NCI-H1105 (cell line): ENCODE measurements at places on chromosomes 3 and 15.

DNA sequence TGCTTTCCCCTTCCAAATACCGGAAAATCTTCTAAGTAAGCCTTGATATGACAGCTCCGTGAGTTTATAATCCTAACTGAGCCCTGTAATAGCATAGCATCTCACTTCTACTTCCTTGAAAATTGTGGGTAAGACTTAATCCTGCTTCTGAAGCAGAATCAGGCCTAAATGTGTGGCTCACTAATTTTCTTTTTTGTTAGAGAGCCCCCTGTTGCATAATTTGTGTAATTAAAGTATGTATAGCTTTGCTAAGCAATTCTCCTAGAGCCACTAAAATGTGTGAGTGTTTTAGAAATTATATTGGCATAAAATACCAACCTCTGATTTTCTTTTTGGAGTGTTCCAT lies 304.4 kb downstream of the FGF12 start:
- peak; percentile 27 for DNase-seq

DNA sequence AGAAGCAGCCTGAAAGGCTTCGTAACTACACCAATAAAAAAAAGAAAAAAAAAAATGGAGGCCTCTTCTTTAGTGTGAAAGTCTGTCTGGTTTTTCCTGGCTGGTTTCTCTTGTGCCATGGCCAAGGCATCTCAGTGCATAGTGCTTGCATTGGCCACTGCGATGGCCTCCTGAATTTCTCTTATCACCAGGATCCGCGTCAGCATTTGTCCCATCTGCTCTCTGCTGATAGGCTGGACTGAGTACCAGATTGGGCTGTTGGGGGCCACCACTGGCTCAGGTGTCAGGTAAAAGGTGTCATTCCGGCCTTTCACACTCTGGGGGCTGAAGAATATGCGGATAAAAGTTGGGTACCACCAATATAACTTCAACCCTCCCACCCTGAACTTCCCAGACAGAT lies 1.1 kb upstream of the IMPDH2 start:
- no peak for DNase-seq

DNA sequence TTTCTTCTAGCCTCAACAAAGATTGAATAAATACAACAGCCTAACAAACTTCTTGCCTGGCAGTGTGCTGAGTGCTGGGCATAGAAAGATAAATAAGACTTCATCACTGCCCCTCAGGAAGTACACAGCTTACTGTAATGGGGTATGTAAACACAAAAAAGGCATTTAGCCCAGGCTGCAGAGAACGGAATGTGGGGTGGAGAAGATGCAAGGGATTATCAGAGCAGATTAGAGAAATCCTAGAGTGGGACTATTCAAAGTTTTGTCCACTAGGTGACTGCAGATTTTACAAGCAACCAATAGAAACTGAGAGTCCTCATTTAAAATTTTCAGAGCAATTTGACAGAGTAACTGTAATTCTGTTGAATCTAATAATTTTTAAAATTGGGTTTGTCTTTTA lies 35.4 kb upstream of the TSC22D2 start:
- DNase-seq = no peak

DNA sequence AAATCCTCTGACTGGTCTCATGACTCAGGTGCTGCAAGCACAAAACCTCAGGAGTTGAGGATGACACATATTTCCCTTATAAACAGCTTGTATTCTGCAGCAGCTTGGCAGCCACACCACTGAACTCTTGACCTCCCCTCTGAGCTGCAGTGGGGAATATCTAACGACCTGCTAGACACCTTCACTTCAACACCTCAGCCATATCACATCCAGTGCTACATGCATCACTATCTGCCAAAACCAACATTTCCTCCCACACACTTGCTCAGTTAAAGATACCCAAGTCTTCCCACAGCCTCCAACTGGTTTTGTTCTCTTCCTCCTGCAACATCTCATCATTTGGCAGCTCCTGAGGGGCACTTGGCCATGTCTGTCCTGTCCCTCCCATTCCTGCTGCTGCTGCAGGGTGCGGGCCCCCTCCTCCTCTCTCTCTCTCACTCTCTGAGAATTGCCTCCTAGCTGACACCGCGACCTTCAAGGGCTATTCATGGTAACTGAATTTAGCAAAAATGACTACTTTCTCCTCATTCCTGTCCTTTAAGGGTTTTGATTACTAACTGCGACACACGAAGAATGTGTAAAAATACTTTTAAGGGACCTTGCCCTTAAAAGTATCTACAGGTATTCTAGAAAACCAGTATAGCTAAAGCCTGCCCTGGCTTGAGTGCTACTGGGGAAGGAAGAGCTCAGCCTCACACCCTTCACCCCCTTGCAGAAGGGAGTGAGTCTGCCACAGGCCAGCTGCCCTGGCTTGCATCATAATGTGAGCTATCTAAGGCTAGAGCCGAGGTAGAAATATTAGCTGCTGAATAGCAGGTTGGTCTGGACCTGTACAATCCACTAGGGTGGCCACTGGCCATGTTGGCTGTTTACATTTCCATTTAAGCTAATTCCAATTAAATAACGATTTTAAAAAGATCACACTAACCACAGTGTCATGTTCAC lies 5.0 kb upstream of the CCR9 start:
- DNase-seq = no peak

GRCh38 chr15:58410353-58410752 lies 21.4 kb upstream of the LIPC start:
- DNase-seq = no peak

- DNase-seq = no peak
Observed at GRCh38 chr3:13150624-13151023, 77.4 kb upstream of the IQSEC1 start.

DNA sequence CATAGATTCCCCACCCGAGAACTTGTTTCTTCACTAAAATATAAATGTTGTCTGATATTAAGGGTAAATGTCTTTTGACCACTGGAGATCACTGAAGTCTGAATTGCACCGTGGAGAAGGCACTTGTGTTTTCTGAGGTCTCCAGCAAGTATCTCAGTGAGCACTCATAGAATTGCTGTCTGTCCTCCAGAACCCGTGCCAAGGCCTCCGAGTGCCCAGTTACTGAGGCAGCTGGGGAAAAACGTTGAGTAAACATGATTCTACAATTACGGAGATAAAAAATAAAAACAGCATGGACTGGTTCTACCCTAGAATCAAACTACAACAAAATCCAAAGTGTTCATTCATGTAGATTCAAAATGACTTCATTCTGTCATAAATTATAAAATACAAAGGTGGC lies 60.0 kb downstream of the MLH1 start:
- DNase-seq = no peak

DNA sequence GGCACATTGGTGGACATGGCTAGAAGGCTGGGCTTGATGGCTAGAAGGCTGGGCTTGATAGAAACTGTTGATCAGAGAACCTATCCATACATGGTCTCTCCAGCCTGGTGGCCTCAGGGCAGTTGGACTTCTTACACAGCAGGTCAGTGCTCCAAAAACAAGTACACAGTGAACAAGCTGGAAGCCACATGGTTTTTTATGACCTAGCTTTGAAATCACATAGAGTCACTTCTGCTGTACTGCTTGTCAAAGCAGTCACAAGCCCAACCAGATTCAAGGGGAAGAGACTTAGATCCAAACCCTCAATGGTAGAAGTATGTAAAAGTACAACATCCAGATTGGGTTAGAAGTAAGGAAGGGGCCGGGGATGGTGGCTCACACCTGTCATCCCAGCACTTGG lies 89.4 kb upstream of the HES1 start:
- DNase-seq = no peak

DNA sequence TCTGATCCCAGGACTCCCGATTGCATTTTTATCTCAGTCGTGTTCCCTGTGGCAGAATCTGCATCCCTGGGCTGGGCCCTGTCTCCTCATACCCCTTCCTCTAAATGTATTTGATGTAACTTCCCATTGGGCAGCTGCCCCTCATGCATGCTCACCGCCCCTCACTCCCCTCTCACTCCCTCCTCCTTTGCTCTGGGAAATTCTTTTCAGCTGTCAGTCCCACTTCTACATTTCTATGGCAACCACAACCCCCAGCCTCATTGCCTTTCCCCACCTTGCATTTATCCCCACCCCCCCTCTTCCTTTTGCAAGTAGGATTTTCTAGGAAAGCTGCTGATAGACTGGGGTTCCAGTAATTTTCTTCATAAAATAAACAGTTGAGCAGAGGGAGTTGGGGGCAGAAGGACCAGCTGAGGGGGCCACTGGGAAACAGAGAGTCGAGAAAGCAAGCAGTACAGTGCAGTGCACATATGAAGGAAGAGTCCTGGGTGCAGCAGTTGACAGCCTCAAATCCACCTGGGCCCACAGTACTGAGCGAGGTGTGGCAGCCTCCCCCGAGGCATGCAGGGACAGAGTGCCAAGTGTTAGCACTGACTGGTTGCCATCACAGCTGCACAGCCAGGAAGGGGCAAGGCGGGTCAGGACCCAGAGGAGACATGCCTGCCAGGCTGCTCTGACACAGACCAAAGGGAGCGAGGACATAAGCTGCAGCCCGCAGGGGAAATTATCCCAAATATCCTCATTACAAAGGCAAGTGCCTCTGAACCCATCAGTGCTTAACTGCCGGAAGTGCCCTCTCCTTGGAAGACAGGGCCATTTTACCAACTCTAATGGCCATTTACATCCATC lies 476.3 kb downstream of the EPHB1 start:
- DNase-seq = peak; percentile 99

- no peak for DNase-seq
Observed at GRCh38 chr3:58557491-58557890, 19.7 kb downstream of the FAM107A start.

GRCh38 chr15:47673232-47673761 lies 44.0 kb upstream of the SEMA6D start:
- DNase-seq = no peak

DNA sequence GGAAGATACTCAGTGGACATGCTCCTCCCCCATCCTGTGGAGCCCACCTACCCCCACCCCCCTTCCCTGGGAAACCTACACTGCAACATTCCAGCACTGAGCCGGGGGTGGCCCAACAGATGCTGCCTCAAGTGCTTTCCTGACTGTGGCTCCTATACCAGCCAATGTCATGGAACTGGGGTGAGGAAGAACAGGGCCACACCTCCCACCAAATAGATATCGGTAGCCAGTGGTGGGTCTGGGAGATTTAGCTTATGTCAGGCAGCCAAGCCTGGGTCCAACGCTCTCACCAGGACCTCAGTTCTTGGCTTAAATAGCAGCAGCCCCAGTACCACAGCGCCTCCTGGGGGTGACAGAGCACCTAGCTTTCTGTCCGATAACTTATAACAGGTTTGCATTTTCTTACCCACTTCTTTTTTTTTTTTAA lies 30.3 kb downstream of the CDC25A start:
- no peak for DNase-seq

GRCh38 chr3:159045279-159045885 lies 243.5 kb downstream of the MFSD1 start:
- DNase-seq = peak; percentile 42

GRCh38 chr3:196251918-196252317 lies 35.6 kb downstream of the SLC51A start:
- DNase-seq = no peak

DNA sequence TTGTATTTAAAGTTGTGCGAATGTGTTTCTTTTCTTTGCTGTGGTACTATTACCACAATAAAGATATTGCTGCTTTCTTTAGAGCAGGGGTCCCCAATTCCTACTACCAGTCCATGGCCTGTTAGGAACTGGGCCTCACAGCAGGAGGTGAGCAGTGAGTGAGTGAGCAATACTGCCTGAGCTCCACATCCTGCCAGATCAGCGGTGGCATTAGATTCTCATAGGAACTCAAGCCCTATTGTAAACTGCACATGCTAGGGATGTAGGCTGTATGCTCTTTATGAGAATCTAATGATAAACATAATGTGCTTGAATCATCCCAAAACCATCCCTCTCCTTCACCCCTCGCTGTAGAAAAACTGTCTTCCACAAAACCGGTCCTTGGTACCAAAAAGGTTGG lies 41.6 kb downstream of the DMXL2 start:
- DNase-seq = no peak

GRCh38 chr3:66442254-66443117 lies 58.3 kb downstream of the LRIG1 start:
- no peak for DNase-seq

GRCh38 chr3:15290736-15291135 lies 41.6 kb downstream of the SH3BP5 start:
- DNase-seq = no peak

DNA sequence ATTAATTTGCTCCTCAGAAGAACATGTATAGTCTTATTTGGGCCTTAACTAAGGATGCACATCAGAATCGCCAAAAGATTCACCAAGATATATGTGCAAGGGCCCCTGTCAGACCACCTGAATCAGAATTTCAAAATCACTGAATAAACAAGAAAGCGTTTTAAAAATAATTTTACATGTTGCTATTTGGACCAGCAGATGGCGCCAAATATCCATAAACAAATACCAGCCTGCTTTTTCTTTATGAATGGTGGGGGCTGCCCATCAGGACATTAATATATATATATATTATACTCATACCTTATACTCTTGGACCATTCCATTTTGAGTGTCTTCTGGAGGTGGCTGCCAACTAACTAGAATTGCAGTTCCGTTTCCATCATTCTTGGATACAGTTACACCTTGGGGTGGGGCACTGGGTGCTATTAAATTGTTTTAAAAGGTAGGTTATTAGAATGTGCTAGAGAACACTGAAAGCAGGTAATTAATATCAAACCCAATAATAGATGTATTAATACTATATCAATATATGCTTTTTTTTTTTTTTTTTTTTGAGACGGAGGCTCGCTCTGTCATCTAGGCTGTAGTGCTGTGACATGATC lies 1108.3 kb downstream of the ROBO1 start:
- DNase-seq = no peak

DNA sequence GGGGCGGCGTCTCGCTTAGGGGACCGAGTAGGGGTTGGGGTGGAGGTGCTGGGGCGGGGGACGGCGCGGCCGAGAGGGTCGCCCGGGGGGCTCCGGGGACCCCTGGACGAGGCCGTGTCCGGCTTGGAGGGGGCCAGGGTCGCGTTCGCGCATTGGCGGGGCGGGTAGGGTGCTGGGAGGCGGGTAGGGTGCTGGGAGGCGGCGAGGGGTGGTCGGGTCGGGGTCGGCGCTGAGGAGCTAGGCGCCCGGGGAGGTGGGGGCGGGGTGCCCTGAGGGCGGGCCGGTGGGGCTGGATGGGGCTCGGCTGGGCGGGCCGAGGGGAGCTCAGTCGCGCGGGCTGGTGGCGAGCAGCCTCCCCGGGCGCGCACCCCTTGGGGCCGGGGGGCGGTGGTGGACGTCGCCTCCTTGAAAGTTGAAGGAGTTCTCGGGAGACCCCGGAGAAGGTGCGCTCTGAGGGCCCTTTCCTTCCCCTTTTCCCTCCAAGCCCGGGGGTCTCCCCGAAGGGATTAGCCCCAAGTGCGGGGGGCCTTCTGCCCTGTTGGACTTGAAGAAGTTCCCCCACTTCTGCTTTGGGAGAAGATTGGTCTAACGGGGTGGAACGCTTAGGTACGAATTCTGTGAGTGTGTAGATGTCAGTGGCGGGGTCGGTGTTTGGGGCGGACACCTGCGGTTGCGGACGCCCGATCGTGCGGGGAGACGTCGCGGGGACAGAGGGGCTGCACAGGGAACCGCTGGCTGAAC lies 543 bp downstream of the MEF2A start:
- DNase-seq = peak; percentile 32

DNA sequence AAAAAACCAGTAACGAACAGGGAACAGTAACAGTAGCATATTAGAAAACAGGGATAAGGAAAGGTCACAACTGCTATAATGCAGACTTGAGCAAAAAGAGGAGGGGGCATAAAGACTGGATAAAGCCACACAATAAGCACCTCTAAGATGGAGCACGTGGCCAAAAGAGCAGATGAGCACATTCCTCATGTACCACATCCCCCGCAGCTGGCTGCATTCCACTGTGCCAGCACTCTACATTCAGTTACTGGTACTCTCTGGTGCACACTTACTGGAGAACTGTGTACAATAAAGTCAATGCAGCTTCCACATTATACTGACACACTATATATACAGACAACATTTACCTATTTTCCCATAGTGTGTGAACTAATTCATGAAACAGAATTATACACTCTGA lies 64.7 kb downstream of the UBE3A start:
- no peak for DNase-seq
